ENCODE measurements at places on chromosomes 5 and 9.

DNA sequence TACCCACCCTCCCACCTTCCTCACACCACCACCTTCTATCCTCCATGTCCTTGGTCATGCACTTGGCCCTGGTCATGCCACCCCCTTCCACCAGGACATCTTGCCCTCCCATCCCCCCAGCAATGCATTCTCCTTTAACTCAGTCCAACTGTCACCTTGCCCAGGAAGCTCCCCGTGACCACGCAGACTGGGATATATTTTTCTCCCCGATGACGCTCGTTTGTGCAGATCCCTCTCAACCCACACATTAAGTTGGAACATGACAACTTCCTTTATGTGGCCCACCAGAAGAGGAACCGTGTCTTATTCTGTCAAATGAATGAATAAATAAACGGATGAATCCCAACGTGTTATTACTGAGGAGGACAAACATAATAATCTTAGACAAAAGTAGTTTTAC is 82.8 kb upstream of the TAS2R1 start:
- no peak for DNase-seq

GRCh38 chr9:78239506-78239905 is 3.6 kb downstream of the CEP78 start:
- no peak for DNase-seq

DNA sequence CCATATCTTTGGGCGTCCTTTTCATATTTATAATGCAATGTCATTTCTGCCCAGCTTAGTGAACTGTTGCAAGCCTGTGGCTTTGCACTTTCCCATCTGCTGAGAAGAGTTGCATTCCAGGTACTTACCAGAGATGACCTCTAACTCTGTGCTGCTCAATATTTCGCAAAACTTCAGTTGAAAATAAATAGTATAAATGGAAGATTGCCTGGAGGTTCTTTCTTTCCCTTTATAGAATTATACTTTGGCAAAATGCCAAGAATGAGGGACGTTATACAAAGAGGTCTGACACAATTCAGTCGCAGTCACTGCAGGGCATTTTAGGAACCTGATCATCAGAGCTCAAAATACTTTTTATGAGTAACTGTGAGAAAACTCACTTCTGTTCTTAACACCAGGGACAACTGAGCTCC is 18.9 kb upstream of the VLDLR start:
- DNase-seq: no peak

- peak; percentile 35 for DNase-seq
These were observed 49.6 kb downstream of the NSUN2 start for GRCh38 chr5:6583049-6583880.

DNA sequence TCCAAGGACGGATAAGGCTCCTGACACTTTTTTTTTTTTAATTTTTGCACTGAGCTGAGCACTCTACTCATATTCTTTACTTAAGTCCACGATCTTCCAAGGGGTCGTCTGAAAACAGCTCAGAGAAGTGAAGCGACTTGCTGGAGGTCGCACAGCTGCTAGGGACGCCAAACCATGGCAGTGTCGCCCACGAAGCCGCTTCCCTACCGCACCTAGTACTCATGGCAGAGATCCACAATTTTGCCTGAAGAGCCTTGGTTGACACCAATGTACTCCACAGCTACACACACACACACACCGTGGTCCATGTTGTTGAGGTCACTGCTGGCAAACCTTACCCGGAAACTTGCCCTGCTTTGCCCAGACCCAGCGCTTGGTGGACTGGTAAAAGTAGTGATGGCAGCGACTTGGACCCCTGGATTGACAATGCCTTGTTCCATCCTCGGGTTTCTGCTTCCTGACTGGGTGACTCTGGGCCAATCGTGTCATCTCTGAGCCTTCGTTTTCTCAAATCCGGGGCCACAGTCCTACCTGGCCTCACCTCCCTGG is 521 bp upstream of the SLIT3 start:
- DNase-seq: no peak

DNA sequence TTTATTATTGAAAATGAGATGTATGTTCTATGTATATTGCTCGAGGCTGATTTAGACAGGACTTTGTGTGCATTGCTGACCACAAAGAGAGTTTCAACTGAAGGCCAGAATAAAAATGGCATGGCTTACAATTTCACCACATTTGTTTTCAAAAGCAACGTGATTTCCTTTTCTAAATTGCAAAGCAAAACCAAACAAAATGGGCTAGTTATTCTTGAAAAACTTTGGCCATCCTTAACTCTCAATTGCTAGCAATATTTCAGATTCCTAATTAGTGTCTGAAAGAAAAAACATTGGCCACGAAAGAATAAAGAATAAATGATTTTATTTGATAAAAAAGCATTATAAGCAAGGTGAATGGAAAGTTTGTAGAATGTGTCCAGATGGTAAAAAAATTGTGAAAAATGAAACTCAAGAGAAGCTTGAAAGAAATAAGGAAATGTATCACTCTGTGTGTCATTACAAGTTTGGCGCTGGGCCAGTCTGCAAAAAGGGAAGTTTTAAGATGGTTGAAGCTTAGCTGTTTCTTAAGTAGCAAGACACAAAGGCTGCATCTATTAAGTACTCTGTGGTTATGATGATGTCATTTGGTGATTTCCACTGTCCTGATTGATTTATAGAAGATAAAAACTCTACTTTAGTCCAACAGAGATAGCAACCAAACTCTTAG is 89.2 kb upstream of the PRLR start:
- peak; percentile 5 for DNase-seq

GRCh38 chr5:131957721-131958441 is 12.4 kb upstream of the MEIKIN start:
- DNase-seq: no peak

- no peak for DNase-seq
These were observed 491.0 kb upstream of the DAP start for GRCh38 chr5:11252075-11252474.

- no peak for DNase-seq
These were observed 117.6 kb upstream of the HMHB1 start for GRCh38 chr5:143694357-143694756.

DNA sequence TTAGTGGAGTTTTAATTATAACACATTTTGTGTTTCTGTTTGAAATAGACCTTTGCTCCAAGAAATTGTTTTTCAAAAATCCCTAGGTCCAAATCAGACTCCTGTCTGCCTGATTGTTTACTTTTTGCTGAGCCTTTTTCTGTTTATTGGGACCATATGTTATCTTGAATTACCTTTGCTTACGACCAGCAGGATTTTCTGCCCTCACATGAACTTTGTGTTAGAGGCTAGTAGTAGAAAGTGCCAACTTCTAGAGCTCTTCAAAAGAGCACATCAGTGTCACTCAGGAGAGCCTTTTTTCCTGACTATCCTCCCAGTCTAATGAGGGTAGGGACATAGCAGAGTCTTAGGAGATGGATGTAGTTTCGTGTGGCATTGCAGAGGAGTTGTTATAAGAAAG is 10.2 kb downstream of the RECK start:
- no peak for DNase-seq

GRCh38 chr9:125341566-125341965 is 79.9 kb downstream of the GAPVD1 start:
- DNase-seq: no peak

GRCh38 chr5:8944005-8944404 is 601.9 kb downstream of the SEMA5A start:
- DNase-seq: no peak

GRCh38 chr9:135190789-135191577 is 103.5 kb downstream of the OLFM1 start:
- DNase-seq: no peak

DNA sequence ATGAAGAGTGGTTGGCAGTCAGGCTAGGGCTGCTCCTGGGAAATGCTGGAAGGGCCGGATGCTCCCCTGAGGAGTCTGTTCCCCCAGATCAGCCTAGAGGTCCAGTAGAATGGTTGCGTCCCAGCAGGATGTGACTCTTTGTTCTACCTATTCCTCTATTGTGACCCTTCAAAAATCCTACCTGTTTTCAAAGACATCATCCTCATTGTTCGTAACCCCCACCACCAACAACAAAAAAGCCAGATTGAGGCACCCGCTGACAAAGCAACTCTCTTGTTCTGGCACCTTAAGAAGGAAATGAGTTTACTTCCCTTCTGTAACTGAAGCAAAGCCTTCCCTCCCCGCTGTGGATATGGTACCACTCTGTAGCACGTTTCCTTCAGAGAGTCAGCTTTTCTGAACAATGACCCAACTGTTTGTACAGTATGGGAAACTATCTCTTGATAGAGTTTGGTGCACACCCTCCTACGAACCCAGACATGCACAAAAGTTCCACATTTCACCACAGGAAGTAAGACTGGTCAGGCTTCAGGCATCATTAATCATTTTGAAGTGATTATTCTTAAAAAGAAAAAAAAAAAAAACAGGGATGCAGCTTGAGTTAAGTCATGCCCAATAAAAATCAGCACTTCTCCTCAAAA is 207.2 kb downstream of the ENC1 start:
- no peak for DNase-seq

GRCh38 chr5:64364426-64364825 is 141.4 kb upstream of the RGS7BP start:
- DNase-seq: no peak

- DNase-seq: no peak
These were observed 10.4 kb downstream of the EPB41L4B start for GRCh38 chr9:109310486-109310901.

GRCh38 chr5:132238901-132239500 is 11.3 kb upstream of the P4HA2 start:
- DNase-seq: no peak

GRCh38 chr5:54678737-54679136 is 161.2 kb downstream of the SNX18 start:
- no peak for DNase-seq

GRCh38 chr5:19987612-19988361 is at the start of gene CDH18:
CDH18 (minus strand) TSS chr5:19988200; CDS start chr5:19838986, 149,214 bp downstream.
- DNase-seq: no peak

DNA sequence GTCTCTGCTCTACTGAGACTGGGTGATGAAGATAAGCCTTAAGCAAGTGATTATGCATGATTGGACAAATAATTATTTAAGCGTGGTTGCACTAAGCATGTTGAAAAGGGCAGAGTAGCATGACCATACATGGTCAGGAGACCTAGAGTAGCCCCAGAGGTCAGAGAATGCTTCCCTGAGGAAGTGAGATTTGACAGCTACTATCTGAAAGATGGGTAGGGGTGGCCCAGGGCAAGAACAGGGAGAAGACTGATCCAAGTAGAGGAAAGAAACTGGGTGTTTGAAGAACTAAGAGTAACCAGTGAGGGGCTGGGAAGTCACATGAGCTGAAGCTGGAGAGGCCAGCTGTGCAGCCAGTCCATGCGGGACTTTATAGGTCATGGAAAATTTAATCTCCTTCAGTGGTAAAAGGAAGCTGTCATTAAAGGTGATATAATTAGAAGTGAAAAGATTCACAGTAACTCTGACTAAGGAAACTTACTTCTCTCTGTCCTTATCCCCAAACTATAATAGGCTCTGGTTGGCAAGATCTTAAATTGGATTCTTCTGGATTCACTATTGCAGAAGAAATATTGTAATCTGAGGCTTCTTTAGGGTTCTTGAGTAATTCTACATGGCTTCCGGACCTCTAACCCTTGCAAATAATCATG is 35.2 kb downstream of the YIPF5 start:
- DNase-seq: no peak

GRCh38 chr5:122942164-122942914 is 94.2 kb downstream of the PPIC start:
- DNase-seq: no peak

DNA sequence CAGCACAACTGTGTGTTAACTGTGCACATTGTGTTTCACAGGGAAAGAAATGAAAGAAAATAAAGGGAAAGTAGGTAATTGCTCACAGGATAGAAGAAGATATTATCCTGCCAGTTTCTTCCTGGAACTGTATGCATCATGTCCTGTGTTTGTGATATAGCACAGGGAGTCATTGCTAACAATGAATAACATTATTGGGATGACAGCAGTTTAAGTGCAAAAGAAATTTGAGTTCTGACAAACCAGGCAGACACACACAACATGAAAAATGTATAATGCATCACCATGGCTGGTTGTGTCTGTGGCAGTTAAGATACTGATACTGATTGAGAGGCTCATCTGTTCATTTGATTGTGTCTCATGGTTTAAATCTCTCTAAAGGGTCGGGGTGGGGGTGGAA is 145.4 kb downstream of the SPATA31D1 start:
- DNase-seq: no peak

- no peak for DNase-seq
These were observed 18.3 kb downstream of the MARCHF3 start for GRCh38 chr5:127011961-127012644.

- DNase-seq: no peak
These were observed 70.3 kb upstream of the EQTN start for GRCh38 chr9:27367175-27367798.

- DNase-seq: no peak
These were observed 136.4 kb downstream of the PIP5K1B start for GRCh38 chr9:68841276-68842052.

DNA sequence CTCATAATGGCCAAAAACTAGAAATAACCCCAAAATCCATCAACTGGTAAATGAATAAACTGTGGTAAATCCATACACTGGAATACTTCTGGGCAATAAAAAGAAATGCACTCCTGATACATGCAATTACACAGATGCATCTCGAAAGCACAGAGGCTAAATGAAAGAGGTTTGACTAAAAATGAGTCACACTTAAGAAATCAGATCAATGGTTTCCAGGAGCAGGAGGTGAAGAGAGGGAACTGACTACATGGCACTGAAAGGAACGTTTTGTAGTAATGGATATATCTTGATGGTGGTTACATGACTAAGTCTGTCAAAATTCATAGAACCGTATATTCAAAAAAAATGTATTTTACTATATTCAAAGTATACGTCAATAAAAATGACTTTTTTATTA is 42.4 kb downstream of the STRBP start:
- no peak for DNase-seq

DNA sequence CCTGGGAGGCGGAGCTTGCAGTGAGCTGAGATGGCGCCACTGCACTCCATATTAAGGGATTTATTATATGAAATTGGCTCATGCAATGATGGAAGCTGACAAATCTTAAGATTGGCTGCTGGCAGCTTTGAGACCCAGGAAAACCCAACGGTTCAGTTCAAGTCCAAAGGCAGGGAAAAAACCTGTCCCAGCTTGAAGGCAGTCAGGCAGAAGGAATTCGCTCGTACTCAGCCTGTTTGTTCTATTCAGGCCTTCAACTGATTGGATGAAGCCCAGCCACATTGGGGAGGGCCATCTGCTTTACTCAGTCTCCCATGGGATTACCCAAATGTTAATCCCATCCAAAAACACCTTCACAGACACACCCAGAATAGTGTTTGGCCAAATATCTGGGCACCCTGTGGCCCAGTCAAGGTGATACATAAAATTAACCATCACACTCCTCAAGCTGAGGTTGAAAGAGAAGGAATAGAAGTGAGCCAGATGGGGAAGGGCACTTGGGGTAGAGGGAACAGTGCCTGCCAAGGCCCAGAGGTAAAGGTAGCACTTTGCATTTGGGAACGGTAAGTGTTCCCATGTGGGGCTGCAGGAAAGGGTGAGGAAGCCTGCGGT is 8.5 kb upstream of the ORM1 start:
- DNase-seq: no peak

GRCh38 chr5:137304226-137304874 is 194.8 kb downstream of the SPOCK1 start:
- DNase-seq: no peak

- DNase-seq: no peak
These were observed 208.5 kb upstream of the TRPM3 start for GRCh38 chr9:71329873-71330272.

- DNase-seq: no peak
These were observed 156.1 kb downstream of the LURAP1L start for GRCh38 chr9:12930906-12931305.

GRCh38 chr5:29337030-29337429 is 1856.5 kb upstream of the CDH6 start:
- DNase-seq: no peak
